ENCODE measurements at places on chromosomes 2 and 18.

GRCh38 chr2:209648714-209649113, 122.9 kb upstream of the UNC80 start:
- DNase-seq: no peak

GRCh38 chr18:23495723-23496440, 7.4 kb upstream of the RMC1 start:
- no peak for DNase-seq

DNA sequence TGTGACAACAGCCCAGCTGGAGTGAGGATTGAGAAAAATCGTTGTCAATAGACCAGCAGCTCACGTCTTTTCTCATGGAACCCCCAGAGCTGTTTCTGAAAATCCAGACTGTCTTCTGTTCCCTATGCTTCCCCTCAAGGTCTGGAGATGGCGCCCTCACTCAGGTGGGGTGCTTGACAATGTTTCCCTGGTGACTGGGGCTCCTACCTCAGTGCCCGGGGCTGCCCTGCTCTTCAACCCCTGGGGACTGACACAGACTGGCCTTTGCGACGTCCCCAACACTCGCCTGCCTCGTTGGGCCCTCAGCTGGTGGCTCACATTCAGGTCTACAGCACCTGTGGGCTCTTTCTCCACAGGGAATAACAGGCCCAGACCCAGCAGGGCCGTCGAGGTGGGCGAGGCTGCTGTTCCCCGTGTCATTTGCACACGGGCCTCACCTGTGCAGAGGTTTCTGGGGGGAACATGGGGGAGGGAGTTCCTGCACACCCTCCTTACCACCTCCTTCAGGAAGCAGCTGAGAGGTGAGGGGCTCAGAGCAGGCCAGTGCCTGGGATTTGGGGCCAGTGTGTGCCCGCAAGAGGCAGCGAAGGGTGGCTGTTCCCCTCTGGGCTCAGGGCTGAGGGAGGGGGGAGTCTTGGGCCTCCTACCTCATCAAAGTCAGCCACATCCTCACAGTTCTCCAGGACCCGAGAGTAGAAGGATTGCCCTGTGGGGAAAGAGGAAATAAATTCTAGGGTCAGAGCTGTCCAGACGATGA, 59.3 kb upstream of the OTOF start:
- DNase-seq: peak; percentile 23

GRCh38 chr2:71422786-71423185, 30.6 kb upstream of the DYSF start:
- no peak for DNase-seq

DNA sequence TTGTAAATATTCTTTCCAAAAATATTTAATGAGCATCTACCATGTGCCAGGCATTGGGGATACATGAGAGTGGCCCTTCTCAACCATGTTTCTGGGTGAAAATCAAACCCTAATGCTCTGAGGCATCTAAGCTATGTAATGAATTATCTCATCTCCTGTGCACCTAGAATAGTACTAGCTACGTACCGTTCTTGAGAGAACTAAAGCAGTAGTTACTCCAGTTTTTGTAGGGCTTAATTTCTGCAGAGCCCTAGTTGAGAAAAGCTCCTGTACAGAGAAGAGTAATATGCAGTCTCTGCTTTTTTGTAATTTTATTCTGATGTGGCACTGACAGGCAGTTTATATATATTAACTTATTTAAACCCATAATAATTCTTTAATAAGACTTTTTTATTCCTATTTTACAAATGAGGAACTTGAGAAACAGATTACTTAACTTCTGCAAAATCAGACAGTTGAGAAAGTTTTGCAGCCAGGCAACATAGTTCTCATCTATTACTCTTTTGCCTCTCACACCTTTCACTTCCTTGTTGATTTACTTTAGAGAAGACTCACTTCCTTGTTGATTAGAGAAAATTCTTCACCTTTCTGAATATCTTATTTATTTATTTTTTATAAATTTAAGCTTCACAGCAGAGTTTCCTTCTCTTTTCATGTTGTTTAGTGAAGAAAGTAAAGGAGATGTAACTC, 3.1 kb downstream of the SPOPL start:
- DNase-seq: no peak

DNA sequence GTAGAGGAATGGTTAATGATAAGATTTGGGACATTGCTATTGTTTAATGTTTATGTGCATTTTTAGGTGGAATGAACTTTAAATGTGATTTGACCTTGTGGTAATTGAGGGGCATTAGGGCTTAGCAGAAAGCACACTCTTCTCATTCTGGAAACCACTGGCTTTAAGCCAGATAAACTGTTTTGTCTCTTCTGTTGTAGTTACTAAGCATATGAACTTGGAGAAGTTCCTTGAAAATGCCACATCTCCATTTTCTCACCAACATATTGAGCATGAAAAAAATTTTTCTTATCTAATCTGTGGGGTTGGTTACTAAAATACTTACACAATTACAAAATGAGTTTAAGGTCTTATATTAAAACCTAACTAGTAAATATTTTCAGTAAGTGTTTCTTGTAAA, 70.8 kb upstream of the FSHR start:
- no peak for DNase-seq

DNA sequence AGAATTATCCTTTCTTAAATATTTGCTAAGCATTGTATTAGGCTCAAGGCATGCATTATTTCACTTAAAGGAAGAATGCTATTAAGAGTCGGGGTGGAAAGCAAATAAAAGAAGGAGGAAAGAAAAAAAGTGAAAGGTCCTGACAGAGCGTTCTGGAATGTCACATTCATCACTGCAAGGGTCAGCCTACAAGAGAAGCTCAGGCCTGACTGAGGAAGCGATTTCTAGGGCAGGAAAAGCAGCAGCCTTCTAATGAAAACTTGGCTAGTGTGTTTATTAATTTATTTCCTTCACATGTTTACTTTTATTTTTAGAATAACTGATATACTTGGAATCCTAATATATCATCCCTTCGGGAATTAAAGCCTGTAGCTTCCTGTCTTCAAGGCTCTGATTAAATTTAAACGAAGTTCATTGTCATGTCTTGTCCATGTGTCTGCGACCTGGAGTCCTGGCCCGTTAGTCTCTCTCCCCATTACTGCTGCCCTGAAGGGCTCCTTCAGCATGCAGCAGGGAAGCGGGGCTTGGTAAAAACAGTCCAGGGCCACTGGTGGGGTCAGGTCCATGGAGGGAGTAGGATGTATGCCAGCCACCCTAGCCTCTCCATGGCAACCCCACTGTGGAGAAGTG, 119.2 kb upstream of the CCDC68 start:
- peak; percentile 38 for DNase-seq

DNA sequence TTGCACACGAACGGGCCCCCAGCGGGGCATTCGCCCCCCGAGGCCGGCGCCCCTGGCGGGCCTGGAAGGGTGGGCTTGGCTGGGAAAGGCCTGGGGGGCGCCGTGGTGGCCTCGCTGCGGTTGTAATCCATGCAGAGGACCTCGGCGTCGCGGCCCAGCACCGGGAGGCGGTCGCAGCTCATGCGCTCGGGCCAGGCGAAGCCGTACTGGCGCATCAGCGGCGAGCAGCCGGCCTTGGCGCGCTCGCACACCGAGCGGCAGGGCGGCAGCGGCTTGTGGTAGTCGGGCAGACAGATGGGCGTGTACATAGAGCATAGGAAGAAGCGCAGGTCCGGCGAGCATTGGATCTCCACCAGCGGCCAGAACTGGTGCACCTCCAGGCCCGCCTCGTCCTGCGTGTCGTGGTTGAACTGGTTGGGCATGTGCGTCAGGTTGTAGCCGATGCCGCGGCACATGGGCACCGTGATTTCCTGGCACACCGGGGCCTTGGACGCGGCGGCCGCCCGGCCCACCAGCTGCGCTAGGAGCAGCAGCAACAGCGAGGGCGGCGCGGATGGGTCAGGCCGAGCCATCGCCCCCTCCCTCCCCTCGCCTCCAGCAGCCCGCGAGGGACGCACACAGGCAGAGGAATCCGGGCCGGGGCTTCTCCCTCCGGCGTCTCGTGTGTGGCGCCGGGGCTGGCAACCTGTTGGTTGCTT, 1.4 kb downstream of the FZD5 start:
- DNase-seq: peak; percentile 59

DNA sequence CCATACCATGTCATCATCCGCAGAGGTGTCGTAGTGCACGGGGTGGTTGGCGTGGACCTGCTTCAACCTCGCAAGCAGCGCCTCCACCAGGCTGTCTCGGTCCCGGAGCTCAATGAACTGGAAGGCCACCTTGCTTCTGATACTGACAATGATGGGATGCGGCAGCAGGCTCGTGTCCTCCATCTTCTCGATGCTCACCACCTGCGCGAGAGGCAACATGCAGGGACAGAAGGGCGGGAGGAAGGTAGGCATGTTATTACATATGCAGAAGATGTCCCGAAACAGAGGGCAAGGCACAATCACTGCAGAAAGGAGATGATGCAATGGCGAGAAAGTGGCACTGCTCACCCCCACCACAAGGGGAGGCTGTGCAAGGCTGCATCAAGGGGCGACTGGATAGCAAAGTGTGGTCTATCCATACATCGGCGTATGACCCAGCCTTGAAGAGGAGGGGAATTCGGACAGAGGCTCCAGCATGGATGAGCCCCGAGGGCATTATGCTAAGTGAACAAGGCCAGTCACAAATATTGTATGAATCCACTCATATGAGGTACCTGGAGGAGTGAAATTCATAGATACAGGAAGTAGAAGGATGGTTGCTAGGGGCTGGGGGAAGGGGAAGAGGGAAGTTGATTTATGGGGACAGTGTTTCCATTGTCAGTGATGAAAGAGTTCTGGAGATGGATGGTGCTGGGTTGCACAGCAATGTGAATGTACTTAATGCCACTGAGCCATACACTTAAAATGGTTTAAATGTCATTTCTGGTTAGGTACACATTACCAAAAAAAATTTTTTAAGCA, 36.6 kb downstream of the RPL31 start:
- DNase-seq: peak; percentile 55

GRCh38 chr18:58576638-58577251, 52.1 kb downstream of the ALPK2 start:
- DNase-seq: no peak

- DNase-seq: no peak
Observed at GRCh38 chr2:8669157-8669817, 12.6 kb upstream of the ID2 start.

- DNase-seq: peak; percentile 47
Observed at GRCh38 chr2:205665791-205666190, 16.5 kb upstream of the NRP2 start.

- no peak for DNase-seq
Observed at GRCh38 chr18:23188068-23188760, 52.9 kb downstream of the CABLES1 start.

- no peak for DNase-seq
Observed at GRCh38 chr18:35822413-35822812, 150.1 kb upstream of the RMP24 start.

DNA sequence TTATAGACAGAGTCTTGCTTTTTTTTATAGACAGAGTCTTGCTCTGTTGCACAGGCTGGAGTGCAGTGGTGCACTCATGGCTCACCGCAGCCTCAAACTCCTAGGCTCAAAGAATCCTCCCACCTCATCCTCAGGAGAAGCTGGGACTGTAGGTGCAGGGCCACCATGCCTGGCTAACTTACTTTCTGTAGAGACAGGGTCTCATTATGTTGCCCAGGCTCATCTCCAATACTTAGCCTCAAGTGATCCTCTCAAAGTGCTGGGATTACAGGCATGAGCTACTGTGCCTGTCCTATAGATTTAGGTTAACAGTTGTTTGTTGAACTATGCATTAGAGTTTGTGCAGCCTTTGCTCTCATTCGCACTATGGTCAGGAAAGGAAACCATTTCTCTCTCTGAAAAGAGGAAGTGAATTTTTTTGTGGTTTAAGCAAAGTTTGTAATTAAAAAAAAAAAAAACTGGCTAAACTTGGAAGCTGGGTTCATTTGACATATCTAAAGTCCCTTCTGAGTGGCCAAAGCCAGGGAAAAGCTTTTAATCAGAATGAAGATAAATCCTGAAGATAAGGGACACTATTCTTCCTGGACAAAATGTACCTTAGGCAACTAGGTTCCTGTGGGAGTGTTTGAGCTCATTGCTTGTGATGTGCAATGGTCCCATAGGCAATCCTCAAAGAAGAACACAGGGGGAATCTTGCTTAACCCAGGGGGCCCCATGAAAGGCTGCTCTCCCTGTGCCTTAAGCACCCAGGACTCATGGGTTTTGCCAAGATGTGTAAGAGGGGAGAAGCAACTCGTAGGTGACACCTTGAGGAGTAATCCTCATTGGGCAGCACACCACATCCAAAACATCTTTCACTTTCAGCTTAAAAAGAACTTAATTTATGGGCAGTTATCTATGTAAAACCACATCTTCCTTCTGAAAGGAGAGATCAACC, 201.7 kb downstream of the MREG start:
- no peak for DNase-seq

DNA sequence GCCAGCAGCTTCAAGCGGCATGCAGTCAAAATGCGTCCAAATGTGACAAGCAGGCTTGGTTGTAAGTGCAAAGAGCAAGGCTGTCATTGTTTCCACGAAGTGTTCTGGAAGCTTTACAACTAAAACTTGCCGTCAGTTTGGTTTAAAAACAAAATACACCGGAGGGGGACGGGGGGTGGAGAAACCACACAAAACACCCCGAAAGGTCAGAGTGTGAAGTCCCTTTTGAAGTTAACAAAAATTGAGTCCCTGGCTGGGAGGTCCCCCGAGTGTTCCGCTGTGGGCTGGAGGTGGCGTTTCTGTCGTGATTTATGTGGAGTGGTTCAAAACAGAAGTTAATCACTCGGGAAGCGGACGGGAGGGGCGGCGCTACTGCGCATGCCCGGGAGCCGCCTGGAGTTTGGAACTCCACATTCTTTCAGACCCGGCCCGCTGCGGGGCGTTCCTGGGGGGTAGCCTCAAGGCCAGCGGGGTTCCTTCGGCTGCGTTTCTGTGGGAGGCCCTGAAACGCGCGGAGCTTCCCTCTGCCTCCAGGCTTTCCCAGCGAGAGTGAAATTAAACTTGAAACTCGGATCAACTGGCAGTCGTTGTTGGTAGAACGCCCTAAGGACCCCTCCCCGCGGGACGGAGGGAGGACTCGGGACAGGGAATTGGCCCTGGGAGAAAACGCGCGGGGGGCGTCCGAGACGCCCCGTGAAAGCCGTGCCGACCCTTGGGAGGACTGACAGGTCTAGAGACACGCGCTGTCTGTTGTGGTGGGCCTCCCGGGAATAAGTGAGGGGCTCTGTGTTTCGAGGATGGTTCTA, 1.4 kb downstream of the TGIF1 start:
- DNase-seq: peak; percentile 93

DNA sequence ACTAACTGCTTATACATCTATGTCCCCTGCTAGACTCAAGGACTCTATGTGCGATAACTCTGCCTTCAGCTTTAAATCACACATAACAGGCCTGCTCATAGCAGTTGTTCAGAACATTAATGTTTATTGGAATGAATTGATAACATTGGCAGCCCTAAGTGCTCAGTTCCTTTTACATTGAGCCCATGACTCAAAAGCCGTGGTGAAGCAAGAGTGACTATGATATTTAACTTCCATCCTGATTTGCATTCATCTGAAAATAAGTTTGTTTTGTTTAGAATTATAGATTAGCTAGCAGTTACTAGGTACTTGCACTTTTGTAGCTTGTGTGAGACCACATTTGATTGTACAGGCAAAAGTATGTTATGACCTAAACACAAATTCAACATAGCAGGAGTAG, 14.3 kb downstream of the SERPINB10 start:
- no peak for DNase-seq

- peak; percentile 38 for DNase-seq
Observed at GRCh38 chr2:42089340-42089925, 41.6 kb downstream of the PKDCC start.

Measured in Caco-2 (cell line).